Cortex of kidney (tissue), 1 donor: ENCODE measurements at places on chromosomes 4 and X.

GRCh38 chr4:145796346-145796745, 116.4 kb downstream of the C4orf51 start:
- no peak for DNase-seq

DNA sequence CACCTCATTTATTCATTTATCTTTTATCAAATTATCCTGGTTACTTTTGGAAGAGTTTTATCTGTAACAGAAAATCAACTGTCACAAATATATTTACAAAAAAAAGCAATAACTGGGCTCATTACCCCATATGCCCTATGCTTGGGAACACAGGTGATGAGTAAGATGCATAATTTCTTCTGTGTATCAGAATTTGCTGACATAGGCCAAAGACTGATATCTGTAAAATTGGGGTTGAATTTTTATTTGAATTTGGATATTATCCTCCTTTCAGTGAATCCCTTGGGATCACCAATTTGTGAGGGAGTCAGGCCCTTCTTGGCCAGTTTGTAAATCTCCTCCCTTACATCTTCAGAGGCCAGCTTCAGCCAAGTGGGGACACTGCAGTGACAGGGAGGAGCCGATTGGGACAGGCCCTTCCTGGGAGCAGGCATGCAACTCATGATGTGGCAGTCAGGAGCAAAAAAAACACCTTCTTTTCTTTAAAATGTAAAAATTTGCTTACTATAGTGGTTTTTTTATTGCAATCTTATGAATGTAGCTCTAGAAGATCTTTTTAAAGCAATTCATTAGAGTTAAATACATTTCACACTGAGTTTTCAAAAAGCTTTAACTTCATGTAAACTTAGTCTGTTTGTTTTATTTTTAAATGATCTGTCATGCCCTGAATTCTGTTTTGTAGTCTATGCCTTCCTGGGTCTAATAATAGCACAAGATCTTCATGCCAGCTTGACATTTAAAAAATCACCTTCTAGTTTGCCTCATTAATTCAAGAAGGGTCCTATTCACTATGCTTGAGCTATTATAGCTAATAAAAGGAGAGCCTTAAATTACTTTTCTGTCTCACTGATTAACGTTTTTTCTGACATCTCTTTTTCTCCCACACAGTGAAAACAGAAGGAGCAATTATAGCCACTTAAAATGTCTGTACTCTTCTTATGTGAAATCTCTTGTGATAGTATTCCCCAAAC, 136.6 kb upstream of the SPRY1 start:
- no peak for DNase-seq

GRCh38 chr4:103692615-103693014, 27.2 kb downstream of the TACR3 start:
- DNase-seq: no peak

GRCh38 chr4:36753048-36753447, 471.6 kb downstream of the DTHD1 start:
- no peak for DNase-seq

DNA sequence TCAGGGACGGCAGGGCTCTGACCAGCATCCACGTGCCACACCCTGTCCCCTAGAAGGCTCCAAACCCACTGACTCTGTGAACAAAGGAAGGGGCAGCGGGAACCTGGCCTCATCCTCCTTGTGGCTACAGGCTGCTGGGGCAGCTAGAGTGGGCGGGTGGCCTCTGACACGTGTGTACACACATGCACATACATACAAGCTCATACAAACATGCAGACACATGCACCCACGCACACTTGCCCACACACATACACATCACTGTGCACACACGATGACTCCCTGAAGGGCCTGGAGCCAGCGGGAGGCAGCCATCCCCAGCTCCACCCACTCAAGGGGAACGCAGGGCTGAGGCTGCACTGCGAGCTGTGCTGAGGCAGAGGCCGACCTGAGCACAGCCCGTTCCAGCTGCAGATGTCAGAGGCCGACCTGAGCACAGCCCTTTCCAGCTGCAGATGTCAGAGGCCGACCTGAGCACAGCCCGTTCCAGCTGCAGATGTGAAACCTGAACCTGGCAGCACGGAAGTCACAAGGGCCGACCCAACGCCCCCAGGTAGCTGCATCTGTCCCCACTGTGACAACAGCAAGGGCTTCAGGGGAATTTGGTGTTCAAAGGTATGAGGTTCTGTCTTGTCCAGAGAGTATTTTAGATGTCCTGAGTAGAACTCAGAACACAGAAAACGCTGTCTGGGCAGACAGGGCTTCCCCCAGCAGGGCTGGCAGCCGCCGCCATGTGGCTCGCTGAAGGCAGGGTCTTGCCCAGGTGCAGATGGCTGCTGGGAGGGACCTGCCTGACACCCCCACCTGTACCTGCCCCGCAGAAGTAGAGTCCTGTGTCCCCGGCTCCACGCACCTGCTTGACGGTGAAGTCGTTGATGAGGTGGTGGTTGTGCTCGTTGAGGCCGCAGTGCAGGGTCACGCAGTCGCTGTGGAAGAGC, 33.5 kb downstream of the CTBP1 start:
- DNase-seq: no peak

GRCh38 chr4:1594871-1595788, 89.0 kb downstream of the FAM53A start:
- no peak for DNase-seq

DNA sequence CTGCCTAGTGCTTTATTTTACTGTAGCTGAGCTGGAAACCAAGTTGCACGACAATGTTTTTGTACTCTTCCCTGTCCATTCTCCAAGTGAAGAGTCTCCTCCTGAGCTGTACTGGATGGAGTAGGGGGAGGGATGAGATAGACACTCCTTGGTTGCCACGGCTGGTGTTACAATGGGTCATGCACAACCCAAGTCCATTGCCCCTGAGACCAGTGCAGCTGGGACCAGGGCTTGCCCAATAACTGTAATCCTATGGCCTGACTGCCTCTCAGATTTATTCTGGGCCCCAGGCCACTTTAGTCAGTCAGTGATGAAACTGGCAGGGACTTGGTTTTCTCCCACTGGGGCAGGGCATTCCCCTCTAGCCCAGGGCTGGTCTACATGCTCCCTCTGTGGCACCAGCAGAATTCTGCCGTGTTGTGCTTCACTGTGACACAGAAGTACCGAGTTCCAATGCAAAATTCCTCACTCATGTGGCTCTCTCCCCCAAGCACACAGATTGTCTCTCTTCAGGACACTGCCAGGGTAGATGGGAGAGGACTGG, 203.3 kb upstream of the PCDH18 start:
- DNase-seq: no peak

DNA sequence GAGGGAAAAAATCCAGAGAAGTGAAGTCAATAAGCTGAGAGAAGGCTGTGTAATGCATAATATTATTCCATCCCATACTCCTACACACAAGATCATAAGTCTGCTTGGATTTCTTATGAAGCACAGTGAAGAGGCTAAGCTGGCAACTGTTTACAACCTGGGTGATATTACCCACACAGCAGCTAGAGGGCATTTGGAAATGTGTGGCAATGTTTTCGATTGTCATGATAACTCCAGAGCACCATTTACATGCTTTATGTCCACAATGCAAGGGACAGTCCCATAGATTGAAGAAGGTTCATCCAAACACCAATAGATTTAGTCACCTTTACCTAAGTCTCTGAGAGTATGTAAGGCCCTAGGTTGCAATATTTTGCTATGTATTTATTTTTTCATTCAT, 412.2 kb downstream of the PPP3CA start:
- DNase-seq: no peak

DNA sequence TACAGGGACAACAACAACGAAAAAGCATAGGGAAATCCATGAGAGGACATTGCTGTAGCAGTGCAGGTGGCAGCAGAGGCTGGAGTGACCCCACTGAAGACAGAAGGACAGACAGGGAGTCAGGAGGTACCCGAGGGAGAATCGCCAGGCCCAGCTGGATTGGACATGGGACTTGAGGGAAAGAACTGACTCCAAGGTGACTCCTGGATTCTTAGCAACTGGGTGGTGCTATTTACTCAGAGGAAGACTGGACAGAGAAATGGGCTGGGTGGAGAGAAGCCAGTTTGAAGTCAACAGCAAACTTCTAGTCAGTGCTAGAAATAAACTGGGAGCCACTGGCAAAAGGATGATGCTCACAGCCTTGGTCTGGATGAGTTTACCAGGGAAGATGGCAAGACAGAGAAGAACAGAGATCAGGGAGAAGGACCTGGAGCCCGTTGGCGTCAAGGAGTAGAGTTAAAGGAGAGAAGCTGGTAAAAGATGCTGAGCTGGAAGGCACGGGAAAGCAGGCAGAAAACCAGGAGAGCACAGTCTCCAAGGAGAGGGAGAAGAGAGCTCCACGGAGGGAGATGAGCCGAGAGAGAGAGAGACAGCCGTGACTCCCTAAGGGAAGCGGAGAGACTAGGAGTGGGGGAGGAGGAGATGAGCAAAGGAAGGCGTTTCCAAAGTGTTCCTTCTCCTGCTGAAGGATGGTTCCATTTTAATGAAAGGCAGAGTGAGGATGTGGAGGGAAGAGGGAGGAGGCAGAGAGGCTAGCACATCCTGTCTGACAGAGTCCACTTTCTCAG, 119.4 kb downstream of the AFAP1 start:
- DNase-seq: no peak

GRCh38 chrX:71057848-71058530, 10.1 kb downstream of the SNX12 start:
- no peak for DNase-seq

GRCh38 chr4:140887467-140887866, 131.3 kb upstream of the TBC1D9 start:
- DNase-seq: no peak

GRCh38 chr4:157591245-157591644, 370.7 kb downstream of the GRIA2 start:
- DNase-seq: no peak

- no peak for DNase-seq
Observed at GRCh38 chr4:83139514-83140156, 25.1 kb upstream of the PLAC8 start.

- DNase-seq: no peak
Observed at GRCh38 chrX:47169273-47169672, 24.3 kb downstream of the RBM10 start.

DNA sequence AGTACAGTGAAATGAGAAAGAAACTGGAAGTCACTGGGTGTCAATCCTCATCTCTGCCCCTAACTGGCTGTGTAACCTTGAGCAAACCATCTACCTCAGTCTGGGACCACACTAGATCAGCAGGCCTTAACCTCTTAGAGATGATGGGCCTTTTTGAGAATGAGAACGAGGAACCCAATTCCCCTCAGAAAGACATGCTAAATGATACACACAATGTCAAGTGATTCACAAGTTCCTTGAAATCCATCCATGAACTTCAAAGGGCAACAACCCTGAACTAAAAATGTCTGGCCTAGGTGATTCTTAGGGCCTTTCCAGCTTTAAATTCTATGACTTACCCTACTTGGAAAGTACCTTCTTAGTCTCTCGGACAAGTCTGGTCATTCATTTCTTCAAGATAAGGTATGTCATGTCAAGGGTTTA, 47.4 kb downstream of the ACSL4 start:
- no peak for DNase-seq

DNA sequence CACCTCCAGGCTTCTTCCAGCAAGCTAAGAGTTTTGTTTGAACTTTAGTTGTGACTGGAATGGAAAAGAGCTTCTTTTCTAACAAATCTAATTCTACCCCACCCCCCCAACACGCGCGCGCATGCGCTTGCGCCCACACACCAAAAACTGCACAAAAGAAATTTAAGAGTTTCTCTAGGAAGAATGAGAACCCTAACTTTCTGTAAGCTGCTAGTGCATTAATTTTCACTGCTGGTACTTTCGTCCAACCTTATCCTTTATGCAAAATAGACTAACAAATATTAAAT, 9.0 kb upstream of the INTU start:
- no peak for DNase-seq

DNA sequence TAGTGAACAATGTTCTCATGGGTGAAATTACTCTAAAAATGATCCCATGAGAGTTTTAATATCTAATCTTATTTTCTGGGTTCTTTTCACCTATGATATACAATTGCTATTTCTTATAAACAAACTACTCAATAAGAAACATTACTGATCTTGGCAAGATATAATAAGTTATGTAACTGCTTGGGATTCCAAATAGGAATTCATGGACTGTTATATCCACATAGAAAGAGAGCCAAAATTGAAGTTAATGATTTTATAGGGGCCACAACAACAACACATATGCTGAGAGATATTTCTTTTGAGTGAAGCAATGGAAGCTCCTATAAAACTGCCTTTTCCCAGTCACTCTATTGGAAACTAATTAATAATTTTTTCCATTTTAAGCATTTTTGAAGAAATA, 90.4 kb upstream of the TLL1 start:
- no peak for DNase-seq
